ENCODE measurements at places on chromosomes 16 and 17.
A peak's percentile ranks its signal among the peaks of the same experiment; 100 is the strongest.

GRCh38 chr17:81712468-81713003 lies 452 bp downstream of the SLC25A10 start:
- no peak for DNase-seq

DNA sequence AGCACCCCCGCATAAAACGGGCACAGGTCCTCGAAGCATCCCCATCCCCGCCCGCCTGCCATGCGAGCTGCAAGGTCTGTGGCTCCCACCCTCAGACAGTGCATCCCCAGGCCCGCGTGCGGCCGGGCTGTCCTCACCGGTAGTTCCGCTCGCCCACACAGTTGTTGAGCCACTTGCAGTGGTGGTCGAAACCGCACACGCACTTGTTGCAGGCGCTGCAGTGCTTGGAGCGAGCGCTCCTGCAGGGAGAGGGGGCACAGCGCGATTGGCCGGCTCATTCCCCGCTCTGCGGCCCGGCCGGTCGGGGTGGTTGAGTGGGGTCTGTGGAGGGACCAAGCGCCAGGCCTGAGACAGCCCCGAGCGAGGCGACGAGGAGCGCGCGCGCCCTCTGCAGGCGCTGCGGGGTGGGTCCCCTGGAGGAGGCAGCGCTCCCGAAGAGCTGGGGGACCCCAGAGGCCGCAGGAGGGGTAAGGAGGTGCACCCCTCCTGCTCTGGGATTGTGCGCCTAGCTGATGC lies 6.0 kb upstream of the TPPP3 start:
- DNase-seq, result peak; percentile 25

DNA sequence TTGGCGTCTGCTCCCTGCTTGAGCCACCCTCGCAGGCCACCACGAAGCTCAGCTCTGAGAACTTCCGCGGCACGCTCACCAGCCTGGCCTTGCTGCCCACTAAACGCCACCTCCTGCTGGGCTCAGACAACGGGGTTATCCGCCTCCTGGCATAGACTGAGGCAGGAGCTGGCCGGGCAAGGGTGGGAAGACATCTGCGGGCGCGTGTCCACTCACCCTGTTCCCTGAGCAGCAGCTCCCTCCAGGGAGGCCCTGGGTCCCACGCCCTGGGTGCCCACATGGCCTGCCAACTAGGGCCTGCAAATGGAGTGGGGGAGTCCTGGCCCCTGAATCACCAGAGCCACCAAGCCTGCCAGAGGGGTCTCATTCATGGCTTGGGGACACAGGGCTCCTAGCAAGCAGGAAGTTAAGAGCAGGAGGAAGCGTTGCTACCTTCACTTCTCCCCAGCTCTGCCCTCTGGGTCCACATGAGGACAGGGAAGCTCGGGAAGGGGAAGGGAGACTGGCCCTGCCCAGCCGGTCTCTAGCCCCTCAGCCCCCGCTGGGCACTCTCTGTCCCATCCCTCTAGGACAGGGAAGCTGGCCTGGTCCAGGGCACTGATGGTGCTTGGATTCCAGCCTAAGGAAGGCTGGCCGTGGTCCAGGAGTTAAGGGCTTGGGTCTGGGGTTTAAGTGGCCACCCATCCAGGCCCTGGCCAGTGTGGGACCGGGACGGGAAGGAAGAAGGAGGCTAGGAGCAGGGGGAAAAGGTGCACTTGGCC lies 5.0 kb upstream of the SERPINF2 start:
- no peak for DNase-seq

GRCh38 chr16:86428729-86429517 lies 81.4 kb upstream of the FOXF1 start:
- no peak for DNase-seq

DNA sequence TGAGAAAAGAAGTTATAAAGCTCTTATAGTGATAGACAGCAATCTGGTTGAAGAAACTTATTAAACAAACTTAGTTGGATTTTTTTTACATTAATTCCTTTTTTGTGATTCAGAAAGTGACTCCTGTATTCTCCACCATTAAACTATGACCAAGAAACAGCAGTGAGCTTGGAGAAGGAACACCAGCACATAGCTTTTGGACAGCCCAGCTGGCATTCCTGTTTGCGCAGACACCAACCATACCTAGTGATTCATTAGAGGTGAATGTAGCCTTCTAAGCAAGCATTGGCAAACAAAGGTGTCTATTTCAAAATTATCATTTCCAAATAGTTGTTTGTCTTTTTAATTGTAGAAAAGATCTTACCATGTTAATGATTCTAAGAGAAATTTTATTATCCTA lies 94.4 kb downstream of the STXBP4 start:
- DNase-seq, result no peak

DNA sequence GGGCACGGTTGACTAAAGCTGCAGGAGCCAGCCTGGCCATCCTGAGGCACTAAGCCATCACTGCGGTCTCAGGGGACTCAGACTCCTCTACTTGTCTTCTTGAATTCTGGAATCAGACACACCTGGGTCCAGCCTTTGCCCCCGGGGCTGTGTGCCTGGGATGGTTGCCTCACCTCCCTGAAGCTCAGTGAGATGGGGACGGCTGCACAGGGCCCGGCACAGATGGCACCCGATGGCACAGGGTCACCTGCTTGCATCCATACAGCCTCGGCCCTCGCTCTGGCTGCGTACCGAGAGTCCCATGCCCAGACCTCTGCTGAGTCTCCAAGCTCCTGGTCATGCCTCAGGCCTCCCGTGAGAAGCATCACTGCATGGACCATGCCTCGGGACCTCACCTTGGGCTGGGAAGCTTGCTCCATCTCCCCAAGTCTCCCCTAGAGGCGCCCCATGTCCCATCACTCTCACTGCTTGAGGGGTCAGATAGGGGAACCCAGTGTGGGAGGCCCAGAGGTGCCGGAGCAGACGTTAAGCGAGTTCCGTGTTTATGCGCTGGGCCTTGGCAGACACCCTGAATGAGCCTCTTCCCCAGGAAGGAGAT lies 316.3 kb downstream of the SEC14L1 start:
- no peak for DNase-seq

DNA sequence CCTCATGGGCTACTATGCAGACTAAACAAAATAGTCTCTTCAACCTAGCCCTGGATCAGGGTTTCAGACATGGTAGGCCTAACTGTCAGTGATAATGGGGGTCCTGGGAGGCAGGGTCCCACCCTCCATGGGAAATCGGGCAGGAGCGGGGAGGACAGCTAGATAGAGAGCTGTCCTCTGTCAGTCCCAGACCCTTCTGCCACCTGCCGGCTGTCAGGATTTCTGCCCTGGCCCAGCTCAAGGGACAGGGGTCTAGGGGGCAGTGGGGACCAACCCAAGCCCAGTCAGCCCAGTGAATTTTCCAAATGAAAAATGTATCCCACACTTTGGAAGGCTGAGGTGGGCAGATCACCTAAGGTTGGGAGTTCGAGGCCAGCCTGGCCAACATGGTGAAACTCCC lies 5.3 kb downstream of the CA7 start:
- DNase-seq, result no peak

DNA sequence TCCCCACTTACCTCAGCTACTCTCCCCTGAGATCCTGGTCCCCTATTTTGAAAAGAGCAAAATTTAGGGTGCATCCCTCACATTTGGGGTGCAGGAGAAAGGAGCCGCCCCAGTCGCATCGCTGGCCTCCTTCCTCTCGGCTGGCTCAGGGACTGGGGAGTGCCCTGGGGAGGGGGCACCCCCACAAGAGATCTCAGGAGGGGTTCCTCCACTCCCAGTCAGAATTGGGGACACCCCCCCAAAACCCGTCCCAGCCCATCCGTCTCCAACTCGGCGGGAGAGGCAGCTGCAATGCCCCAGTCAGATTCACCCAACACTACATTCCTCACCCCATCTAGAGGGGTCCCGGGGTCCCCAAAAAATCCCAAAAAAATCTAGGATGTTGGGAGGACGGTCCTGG lies 3.5 kb upstream of the BCL6B start:
- no peak for DNase-seq

GRCh38 chr17:74123350-74123749 lies 80.1 kb upstream of the RPL38 start:
- no peak for DNase-seq

DNA sequence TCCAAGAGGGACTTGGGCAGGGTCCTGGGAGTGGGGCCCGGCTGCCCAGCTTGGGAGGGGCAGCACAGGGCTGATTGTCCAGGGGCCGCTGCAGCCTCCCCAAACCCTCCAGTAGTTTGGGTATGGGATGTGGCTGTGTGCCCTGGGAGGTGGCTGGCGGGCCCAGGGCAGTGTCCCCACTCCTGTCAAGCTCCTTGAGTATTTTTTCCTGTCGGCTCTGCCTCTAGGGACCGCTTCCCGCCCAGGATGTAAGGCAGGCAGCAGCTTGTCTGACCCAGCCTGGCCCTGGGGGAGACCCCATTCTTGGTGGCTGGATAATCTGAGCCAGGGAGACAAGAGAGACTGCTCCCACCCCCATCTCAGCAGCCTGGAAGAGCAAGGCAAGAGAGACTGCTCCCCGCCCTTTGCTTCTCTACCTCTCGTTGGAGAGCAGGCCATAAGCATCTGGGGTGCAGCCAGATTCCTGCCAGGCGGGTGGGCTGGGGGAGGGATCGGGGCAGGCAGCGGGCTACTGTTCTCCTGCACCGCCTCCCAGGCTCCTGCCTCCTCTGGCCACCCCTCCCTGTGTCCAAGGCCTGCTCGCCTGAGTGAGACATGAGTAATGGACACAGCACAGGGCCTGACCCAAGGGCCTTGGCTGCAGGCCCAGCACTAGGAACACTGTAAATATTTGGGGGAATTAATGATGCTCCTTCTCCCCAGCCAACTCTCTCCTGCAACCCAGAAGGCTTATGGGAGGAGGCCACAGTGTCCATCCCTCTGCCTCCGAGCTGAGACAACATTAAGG lies 18.4 kb upstream of the ITGA3 start:
- DNase-seq, result no peak

DNA sequence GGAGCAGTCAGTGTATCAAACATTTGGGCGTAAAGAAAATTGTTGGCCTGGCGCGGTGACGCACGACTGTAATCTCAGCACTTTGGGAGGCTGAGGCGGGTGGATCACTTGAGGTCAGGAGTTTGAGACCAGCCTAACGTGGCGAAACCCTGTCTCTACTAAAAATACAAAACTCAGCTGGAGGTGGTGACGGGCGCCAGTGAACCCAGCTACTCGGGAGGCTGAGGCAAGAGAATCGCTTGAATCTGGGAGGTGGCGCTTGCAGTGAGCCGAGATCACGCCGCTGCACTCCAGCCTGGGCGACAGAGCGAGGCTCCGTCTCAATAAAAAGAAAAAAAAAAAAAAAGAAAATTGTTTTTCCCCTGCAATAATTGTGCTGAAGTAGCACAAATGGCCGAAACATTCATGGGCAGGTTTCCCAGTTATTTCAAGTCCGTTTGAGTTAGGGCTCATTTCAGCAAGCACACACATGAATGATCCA lies 1.4 kb downstream of the GCSH start:
- DNase-seq, result no peak

GRCh38 chr16:71348262-71349085 lies 10.0 kb upstream of the CALB2 start:
- no peak for DNase-seq

DNA sequence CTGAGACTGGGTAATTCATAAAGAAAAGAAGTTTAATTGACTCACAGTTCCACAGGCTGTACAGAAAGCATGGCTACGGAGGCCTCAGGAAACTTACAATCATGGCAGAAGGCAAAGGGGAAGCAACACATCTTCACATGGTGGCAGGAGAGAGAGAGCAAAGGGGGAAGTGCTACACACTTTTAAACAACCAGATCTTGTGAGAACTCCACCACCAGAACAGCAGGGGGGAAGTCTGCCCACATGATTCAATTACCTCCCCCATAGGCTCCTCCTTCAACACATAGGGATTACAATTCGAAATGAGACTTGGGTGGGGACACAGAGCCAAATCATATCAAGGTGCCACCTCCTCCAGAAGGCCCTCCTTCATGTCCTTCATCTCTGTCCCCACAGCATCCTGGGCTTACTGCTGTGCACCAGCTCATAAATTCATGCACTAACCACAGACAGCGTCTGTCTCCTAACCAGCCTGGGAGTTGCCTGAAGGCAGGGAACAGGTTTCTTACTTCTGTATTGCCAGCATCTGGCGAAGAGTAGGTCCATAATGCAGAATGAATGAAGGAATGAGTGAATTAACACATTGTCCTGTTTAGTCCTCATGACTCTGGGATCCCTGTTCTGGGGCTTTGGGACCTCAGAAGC lies 74.4 kb downstream of the WSB1 start:
- no peak for DNase-seq

DNA sequence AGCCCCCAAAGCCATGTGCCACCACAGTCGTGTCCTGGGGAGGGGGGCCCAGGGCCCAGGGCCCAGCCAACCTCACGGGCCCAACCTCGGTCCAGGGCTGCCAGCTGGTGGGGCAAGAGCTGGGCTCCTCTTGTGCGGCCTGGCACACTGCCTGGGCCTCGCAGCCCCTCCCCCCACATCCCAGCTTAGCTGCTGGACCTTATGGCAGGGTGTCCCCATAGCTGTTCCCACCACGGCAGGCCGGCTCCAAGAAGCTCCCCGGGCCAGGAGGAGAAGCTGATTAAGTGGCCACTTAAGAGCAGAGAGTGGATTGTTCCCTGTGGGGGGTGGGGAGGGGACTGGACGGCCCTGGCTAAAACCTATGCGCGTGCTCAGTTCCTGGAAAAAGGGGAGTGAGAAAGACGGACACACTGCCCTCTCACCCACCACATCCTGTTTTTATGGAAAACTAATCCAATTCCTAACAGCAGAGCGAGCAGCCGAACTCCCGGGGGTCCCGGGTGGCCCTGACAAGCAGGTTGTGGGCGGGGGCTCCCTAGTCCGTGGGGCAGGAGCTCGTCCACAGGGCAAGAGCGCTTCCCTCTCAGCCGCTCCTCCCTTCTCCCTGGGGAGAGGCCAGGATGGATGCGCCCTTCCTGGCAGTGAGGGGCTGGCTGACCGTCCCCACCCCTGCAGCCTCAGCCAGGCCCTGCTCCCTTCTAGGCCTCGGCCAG lies 16.8 kb downstream of the PIEZO1 start:
- DNase-seq, result no peak

DNA sequence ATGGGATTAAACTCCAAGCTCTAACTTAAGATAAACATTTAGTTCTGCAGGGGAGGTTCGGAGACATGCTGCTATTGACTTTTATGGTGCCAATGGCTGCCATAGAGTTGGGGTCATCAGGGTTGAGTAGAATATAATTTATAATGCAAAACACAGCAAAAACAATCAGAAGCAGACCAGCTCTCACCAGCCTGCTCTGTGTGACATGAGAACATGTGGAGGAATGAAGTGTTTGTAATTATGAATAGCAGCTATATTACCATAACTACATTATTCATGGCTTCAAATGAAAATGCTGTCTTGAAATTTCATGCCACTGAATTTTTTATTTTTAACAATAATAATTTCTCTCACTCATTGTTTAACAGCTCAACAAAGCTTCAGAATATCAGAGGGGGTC lies 645.6 kb upstream of the CDH8 start:
- DNase-seq, result no peak

- DNase-seq, result no peak
Measured at GRCh38 chr17:43877451-43878155, 29.7 kb downstream of the MPP2 start.

GRCh38 chr17:2283302-2283701 lies 20.3 kb downstream of the SMG6 start:
- DNase-seq, result no peak
